IMR-90 (cell line): ENCODE measurements at places on chromosomes 7 and 10.

GRCh38 chr10:131231965-131232541 lies 79.5 kb downstream of the TCERG1L start:
- DNase-seq: no peak

- no peak for DNase-seq
These were observed 82.5 kb downstream of the SDHAF3 start for GRCh38 chr7:97200018-97200417.

- DNase-seq: no peak
These were observed 59.9 kb downstream of the WDR37 start for GRCh38 chr10:1116051-1116450.

- no peak for DNase-seq
These were observed 119.8 kb downstream of the SMURF1 start for GRCh38 chr7:99024066-99024465.

DNA sequence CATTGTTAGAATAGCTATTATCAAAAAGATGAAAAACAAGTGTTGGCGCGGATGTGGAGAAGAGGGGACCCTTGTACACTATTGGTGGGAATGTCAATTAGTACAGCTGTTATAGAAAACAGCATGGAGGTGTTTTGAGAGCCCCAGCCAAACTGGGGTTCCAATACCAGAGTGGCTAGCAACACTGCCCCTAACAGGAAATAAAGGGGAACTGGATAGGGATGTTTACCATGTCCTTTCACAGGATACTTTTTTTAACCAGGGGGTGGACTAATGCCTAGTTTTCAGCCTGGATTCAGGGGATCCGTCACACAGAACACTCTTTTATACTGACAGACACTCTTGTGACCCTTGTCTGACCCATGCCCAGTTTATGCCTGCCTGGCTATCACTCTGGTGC lies 6.9 kb upstream of the GSTK1 start:
- no peak for DNase-seq

- DNase-seq: peak; percentile 61
These were observed 137.3 kb downstream of the VTI1A start for GRCh38 chr10:112584276-112584675.

DNA sequence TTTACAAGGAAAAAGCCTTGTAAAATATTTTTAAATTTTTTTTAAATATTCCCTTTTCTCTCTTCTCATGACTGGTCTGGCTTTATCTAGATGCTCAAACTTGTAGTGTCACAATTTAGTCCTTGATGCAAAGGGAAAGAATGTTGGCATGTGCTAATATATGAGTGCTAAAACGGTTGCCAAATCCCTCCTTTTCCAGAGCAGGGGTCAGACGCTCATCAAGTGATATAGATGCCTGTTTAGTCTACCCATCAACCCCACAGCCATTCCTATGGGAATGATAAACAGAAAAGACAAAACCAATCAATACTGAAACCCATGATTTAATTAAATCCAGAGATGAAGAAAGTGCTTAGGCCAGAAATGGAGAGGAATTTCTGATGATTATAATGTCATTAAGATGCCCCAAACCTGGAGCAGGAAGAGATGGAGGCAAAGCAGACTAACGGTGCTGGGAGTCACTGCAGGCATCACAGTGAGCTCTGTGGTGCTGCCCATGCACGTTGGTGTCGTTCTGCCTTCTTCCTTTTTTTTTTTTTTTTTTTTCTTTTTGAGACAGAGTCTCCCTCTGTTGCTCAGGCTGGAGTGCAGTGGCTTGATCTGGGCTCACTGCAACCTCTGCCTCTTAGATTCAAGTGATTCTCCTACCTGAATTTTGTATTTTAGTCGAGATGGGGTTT lies 210.1 kb upstream of the STK17A start:
- DNase-seq: no peak

DNA sequence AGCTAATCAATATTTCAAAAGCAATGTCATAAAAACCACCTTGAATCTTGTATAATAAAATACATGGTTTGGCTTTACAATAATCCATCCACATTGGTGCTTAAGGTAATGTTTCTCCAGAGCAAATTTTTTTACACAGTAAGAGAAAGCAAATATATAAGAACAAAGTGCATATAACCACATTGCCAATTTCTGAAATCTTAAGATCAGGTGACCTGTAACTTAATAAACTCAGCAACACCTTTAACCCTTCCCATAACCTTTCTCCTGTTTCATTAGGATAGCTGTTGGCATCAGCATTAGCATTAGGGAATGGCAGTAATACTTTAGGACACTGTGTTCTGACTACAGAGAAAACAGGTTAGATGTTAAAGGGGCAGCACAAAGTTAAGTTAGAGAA lies 155.9 kb upstream of the SEMA3D start:
- no peak for DNase-seq

DNA sequence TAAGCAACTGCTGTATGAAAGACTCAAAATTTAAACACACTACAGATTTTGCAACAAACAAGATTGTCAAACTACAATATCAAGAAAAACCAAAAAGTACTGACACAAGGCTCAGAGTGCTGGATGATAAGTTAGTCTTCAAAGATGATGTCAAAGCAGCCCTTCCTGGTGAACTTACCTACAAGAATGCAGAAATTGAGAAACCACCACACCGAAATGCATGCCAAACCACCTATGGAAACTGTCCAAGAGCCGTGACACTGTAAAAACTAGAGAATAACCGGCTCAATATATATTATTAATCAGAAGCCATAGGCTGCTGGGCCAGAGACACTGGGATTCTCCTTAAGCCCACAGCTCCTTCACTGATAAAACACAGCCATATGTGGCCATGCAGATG lies 25.3 kb downstream of the DENND11 start:
- no peak for DNase-seq

GRCh38 chr7:151844071-151844824 lies 32.7 kb downstream of the PRKAG2 start:
- DNase-seq: peak; percentile 77
